Fibroblast of skin of right biceps (primary cell): ENCODE measurements at places on chromosomes 3 and 15.

DNA sequence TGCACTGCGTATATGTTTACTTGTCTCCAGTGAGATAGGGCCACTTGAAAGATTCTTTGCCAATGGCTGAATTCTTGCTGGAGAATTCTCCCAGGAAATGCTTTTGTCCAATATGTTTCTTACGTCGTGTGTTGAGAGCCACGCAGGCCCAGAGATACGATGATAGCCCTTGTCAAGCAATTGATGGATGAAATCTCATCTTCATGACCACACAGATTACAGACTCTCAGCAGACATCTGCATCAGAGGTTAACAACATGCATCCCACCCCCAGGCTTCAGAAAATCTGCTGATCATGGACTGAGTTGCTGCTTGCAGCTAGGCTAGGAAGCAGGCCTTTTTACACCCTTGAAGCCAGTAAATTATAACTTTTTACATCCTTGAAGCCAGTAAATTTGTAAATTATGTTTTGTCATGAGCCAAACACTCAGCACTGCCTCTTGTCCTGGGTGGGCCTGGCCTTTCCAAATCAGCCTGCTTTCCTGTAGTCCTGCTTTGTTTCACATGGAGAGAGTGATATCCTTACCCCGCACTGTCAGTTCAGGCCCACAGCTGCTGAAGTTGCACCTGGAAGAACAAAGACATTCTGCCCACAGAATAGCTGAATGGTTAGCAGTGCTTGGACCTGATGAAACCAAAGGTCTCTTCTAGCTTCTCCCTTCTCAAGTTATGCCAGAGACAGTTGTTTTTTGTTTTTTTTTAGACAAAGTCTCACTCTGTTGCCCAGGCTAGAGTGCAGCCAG lies 84.4 kb downstream of the GPR156 start:
- DNase-seq = no peak

- no peak for DNase-seq
These were observed 89.0 kb downstream of the CHSY1 start for GRCh38 chr15:101162701-101163483.

DNA sequence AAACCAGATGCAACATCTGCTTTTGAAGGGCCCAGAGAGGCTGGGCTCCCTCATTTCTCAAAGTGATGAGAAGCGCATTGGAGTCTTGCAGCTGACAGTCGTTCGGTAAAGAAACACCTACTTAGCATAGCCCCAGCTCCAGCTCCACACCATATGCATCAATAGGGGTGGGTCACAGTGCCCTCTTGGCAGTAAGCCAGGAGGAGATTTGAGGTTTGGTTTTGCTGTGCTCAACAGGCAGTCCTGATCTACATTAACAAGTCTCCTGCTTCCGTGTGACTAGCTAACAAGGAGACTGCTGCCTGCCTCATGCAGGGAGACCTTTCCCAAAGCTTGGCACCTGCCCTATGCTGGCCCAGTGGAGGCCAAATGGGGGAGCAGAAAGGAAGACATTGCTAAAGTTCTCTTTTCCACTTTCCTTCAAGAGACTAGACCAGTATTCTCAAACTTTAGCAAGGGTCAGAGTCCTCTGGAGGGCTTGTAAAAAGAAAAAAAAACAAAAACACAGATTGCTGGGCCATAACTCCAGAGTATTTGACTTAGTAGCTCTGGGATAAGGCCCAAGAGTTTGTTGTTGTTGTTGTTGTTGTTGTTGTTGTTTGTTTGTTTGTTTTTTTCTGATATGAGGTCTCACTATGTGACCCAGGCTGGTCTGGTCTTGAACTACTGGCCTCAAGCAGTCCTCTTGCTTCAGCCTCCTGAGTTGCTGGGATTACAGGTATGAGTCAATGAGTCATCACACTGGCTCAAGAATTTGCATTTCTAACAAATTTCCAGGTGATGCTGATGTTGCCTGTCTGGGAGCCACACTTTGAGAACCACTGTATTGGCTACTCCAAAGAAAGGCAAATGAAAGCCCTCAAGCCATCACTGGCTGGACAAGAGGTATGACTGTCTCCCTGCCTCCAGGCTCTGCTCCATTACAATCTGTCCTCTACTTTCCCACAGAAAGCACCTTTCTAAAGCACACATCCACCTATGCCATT lies 294.9 kb downstream of the RORA start:
- peak; percentile 18 for DNase-seq

GRCh38 chr3:163056874-163057497 lies 1560.4 kb downstream of the OTOL1 start:
- peak; percentile 38 for DNase-seq

GRCh38 chr3:152300029-152300731 lies 31.5 kb downstream of the MBNL1 start:
- DNase-seq = peak; percentile 43

GRCh38 chr3:52130966-52131622 lies 23.1 kb downstream of the POC1A start:
- no peak for DNase-seq

DNA sequence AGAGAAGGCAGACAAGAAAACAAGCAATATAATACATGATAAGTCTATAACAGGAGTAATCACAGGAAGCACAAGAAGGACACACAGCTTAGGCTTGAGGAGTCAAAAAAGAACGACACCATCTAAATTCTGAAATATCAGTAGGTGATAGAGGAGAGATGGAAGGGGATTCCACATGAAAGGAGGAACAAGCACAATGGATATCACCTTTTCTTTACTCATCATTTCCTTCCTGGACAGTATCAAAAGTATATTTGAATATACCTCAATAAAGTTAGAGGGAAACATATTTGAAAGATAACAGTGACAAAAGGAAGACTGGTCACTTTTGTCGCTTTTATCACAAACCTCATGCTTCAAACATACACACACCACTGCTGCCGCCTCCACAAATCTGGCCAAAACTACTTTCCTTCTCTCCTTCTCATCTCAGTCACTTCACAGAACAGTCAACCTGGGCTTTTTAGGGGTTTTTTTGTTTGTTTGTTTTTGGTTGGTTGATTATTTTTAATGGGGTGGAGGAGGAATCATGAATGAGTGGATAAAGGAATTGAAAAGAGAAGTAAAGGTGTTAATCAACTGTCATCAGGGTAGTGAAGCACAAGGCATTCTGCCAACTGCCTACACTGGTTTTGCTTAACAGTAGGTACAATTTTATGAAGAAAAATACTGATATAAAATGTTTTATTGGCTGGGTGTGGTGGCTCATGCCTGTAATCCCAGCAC lies 18.5 kb downstream of the DENND4A start:
- DNase-seq = no peak

DNA sequence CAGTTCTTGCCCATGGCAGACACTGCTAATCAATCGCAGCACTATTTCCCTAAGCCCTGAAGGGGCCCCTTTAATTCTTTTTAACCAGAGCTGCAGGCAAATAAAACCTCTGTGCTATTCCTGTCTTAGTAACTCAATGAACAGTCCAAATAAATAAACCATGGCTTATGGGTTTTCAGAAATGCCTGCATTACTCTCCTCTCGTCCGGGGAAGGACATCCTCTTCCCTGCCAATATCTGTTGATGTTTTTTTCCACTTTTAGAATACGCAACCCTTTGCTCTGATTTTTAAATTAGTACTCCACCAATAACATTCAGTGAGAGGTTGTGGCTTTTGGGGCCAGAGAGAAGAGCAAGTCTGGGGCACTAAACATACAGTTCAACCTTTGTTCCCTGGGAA lies 35.2 kb upstream of the PRICKLE2 start:
- peak; percentile 30 for DNase-seq

DNA sequence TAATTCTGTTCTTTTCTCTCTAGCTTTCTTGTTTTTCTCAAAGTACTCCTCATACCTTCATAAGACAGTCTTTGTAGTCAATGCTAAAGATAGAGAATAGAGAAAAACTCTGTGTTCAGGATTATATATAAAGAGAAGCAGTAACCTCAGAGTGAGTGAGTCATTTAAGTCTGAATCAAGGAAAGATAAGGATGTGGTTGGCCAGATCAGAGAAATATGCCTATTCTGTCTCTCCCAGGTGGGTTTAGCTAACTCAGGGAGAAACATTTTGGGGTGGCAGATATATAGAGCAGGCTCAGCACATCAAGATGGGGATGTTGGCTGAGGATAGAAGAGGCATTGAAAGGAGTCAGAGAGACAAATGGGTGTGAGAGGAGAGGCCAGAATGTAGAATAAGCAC lies 31.4 kb downstream of the GTF2E1 start:
- peak; percentile 54 for DNase-seq

DNA sequence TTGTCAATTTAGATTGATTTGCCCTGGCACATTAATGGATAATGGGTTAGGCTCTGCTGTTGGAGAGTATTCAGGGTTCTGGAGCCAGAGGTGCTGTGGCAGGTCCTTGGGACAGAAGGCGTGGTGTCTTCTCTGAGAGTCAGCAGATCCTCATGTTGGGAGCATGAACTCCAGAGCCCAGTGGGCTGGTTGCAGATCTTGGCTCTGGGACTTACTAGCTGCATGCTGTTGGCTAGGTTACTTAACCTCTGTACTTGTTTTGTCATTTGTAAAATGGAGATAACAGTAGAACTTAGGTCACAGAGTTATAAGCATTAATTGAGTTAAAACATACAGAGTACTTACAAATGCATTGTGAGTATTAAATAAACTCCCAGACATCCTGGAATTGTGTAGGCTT lies 77.6 kb downstream of the CCK start:
- DNase-seq = no peak
